GDM1 (cell line): ENCODE measurements at places on chromosomes 3 and 15.

GRCh38 chr3:188001093-188001492 lies 152.9 kb upstream of the LPP start:
- no peak for DNase-seq

- no peak for DNase-seq
Observed at GRCh38 chr3:13832130-13832529, 47.7 kb downstream of the WNT7A start.

DNA sequence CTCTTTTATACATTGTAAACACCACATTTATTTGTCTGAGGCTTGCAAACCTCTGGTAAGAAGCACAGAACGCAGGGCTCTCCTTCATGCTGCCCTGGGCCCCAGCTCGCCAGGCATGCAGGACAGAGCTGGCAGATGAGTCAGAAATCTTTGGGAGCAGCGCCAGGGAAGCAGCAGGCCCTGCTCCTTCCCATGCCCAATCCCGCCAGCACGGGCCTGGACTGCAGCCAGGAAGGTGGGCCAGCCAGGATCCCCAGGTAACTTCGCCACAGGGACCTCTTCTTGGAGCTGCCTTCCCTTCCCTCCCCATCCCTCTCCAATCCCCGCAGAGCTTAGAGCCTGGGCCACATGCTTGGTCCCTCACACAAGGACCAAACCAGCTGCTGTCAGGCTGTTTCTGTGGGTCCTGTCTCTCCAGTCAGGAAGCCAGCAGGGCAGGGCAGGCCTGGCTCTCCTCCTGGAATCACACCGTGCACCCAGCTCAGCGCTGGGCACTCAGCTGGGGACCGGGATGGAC lies 8.8 kb downstream of the STOML1 start:
- no peak for DNase-seq

- DNase-seq, result no peak
Observed at GRCh38 chr3:189593581-189593980, 37.6 kb upstream of the TP63 start.

GRCh38 chr15:61033319-61033718 lies 195.8 kb downstream of the RORA start:
- no peak for DNase-seq

DNA sequence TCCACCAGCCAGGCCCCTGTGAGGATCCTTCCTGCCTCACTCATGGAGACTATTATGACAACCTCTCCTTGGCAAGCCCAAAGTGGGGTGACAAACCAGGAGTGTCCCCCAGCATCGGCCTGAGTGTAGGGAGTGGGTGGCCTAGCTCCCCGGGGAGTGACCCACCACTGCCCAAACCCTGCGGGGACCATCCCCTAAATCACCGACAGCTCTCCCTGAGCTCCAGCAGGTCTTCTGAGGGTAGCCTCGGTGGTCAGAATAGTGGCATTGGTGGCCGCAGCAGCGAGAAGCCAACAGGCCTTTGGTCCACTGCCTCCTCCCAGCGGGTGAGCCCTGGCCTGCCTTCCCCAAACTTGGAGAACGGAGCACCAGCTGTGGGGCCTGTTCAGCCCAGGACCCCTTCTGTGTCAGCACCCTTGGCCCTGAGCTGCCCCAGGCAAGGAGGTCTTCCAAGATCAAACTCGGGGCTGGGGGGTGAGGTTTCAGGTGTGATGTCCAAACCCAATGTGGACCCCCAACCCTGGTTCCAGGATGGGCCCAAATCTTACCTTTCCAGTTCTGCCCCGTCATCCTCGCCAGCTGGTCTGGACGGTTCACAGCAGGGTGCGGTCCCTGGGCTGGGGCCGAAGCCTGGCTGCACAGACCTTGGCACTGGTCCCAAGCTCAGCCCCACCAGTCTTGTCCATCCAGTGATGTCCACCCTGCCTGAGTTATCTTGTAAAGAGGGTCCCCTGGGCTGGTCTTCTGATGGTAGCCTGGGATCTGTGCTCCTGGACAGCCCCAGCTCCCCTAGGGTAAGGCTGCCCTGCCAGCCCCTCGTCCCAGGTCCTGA lies 1.0 kb downstream of the LIMD1 start:
- DNase-seq, result no peak

- DNase-seq, result no peak
Observed at GRCh38 chr3:44128057-44128775, 113.5 kb upstream of the TOPAZ1 start.

GRCh38 chr3:4084271-4084670 lies 218.9 kb upstream of the SETMAR start:
- DNase-seq, result no peak

DNA sequence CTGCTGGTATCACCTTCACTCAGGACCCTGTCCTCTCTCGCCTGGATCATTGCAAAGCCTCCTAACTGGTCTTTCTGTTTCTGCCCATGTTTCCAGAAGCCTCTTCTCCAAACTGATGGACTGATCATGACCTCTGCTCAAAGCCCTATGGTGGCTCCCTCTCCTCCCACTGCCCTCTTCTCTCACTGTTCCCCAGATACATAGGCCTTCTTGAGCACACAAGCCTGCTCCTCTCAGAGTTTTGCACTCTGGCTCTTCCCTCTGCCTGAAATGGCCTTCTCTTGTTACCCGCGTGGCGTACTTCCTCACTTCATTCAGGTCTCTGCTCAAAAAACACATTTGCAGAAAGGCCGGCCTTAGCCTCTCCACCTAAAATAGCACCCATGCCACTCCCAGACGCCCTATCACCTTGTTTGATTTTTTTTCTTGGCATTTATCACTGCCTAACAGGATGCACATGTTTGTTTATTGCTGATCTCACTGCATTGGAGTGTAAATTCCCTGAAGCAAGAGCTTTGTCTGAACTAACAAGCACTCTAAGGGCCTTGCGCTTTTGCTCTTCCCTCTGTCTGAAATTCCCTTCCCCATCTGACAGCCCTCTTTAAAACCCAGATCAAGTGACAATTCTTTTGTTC lies 1.4 kb upstream of the ETFA start:
- DNase-seq, result no peak

DNA sequence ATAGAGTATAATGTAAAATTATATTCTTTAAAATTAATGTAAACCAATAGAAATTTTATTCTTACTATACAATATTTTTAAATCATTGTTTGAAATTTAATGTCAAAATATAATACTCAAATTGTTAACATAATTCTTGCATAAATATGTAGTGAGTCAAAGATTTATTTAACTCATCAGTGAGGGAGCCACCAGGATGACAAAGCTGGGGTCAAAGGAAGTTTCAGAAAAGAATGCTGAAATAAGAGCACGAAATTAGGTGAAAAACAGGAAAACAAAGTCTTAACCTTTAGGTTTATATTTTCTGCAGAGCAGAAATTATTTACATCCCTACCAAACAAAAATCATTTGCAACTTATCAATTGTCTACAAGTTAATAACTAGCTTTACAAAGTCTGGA lies 74.1 kb downstream of the DIPK2A start:
- DNase-seq, result no peak

GRCh38 chr3:169665264-169666075 lies 2.0 kb upstream of the MECOM start:
- no peak for DNase-seq

DNA sequence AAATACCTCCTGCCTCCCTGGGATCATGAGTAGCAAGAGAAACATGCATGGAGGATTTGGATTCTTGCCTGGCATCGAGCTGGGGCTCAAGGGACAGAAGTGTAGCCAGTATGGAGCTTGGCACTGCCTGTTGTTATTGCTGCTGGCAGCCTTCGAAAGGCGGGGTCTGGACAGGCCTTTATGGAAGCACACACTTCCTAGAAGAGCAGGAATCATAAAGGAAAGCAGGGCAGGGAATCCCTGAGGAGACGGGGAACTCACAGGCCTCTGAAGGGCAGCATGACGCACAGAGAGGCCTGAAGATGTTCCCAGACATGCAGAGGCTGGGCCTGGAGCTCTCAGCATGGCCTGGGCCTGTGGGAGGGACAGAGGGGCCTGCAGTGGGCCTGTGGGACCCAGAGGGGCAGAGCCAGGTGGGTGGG lies 18.6 kb upstream of the SLC41A3 start:
- no peak for DNase-seq

DNA sequence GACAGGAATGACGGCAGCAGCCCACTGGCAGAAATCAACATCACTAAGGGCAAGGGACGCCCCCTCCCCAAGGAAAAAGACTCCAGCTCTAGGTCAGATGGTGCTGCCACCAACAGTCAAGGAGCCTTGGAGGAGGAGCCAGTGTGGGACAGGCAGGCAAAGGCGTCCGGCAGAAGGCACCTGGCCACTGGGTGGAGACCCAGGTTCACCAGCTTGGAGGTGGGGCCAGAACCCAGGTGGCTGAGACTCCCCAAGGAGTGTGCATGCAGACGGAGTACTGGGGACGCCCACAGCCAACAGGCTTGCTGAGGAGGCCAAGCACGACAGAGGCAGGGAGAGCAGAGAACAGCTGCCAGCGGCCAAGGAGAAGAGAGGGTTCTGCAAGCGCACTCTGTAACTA lies 35.2 kb downstream of the PTPN23 start:
- no peak for DNase-seq

DNA sequence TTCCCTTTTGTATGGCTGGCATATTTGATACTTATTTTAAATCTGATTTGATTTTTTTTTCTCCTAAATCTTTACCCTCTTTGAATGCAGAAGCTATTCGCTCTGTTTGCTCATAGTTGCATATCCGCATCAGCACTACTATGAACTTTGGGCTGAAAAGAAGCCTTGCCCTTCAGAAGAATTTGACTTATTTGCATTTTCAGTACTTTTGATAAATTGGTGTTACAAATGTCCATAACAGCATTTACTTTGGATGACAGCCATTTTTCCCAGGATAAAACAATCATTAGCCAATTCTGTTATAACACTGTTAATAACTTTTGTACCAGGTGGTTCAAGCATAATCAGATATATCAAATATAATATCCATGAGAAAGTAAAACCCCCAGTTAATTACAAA lies 129.5 kb downstream of the PLCL2 start:
- no peak for DNase-seq

DNA sequence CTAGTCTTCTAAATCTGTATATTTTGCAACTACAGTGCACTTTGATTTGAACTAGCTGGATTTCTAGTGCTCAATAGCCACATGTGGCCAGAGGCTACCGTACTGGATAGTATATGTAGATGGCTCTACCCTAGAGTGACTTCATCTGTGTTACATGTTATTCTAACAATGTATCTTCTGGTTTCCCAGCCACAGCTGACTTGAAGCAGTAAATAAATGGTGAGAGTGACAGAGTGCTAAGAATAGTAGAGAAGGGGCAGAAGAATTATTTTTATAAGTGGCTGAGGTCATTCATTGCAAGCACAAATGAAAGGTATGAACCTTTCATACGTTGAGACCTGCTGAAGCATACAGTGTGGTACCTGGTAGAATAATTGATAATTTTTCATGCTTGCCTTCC lies 30.9 kb downstream of the KAT2B start:
- DNase-seq, result no peak

GRCh38 chr3:189403194-189403593 lies 228.0 kb upstream of the TP63 start:
- DNase-seq, result no peak

DNA sequence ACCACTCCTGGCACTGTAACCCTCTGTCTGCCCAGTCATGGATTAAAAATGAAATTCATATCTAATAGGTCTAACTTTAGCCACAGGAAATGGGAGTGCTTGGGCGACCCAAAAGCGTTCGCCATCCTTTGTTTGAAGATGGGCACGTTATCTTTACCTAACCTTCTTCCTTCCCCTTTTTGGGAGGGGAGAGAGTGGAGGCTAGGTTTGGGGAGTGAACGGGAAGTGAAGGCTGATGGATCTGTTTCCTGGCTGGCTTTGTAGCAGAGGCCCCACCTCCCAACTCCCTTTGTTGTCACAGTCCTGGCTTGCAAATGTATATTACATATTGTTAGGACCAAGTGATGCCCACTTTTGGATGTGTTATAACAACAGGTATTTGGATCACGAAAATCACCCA lies 98.1 kb upstream of the ARHGEF3 start:
- DNase-seq, result peak; percentile 83
